A549 treated with dexamethasone at 1 μM for 4 hours (cell line): ENCODE measurements at places on chromosomes 2 and 18. TPM values are rescaled to one million over a fixed set of nuclear protein-coding genes. Genes with fewer than 3 reads are reported as not detected.

GALNT14 gene
- 43.5 to 47.4 TPM (median 44.3 TPM) in 5 replicates for total RNA-seq

SPRED2 gene
- total RNA-seq, result 31.0 to 41.3 TPM (median 36.3 TPM) in 5 replicates

LTBP1 gene
- total RNA-seq, result 24.5 to 40.3 TPM (median 34.8 TPM) in 5 replicates

CNDP1 gene
- total RNA-seq, result not detected in 5 replicates

SLC38A11 gene
- total RNA-seq, result 0.05 to 0.14 TPM (median 0.10 TPM) in 4 of 5 replicates, not detected in the other

LRRTM1 gene
- total RNA-seq, result not detected in 5 replicates
